ENCODE measurements at places on chromosomes 2 and 18. TPM values are rescaled to one million over a fixed set of nuclear protein-coding genes. Genes with fewer than 3 reads are reported as not detected.

IL1F10 gene
- not detected for total RNA-seq

ARHGAP25 gene
- 4.0 TPM for total RNA-seq

ANKRD62 gene
- not detected for total RNA-seq

RASGRP3 gene
- 38.4 TPM for total RNA-seq

FSHR gene
- total RNA-seq, result not detected

- no peak for DNase-seq
Observed at GRCh38 chr2:38261569-38262068, 115.5 kb downstream of the ATL2 start.

GRCh38 chr2:169659320-169659719 is 34.9 kb downstream of the CFAP210 start:
- no peak for DNase-seq

GRCh38 chr2:40564184-40564583 is 112.3 kb upstream of the SLC8A1 start:
- no peak for DNase-seq

DNA sequence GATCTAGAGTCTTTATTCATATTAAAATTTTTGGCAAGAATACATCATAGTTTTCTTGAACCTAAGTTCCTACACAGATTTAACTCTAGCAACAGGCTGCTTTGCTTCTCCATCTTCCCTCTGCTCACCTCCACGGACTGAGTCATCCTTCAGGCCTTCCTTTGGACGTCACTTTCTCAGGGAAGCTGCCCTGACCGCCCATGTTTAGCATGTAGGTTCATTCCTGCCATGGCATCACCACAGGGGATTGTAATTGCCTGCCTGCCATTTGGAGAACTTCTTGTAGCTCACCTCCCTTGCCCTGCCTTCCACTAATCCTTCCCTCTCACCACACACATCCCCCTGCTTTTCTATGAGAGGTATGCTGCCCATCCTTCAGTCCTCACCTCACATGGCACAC is 43.9 kb upstream of the B3GNT2 start:
- DNase-seq, result no peak

DNA sequence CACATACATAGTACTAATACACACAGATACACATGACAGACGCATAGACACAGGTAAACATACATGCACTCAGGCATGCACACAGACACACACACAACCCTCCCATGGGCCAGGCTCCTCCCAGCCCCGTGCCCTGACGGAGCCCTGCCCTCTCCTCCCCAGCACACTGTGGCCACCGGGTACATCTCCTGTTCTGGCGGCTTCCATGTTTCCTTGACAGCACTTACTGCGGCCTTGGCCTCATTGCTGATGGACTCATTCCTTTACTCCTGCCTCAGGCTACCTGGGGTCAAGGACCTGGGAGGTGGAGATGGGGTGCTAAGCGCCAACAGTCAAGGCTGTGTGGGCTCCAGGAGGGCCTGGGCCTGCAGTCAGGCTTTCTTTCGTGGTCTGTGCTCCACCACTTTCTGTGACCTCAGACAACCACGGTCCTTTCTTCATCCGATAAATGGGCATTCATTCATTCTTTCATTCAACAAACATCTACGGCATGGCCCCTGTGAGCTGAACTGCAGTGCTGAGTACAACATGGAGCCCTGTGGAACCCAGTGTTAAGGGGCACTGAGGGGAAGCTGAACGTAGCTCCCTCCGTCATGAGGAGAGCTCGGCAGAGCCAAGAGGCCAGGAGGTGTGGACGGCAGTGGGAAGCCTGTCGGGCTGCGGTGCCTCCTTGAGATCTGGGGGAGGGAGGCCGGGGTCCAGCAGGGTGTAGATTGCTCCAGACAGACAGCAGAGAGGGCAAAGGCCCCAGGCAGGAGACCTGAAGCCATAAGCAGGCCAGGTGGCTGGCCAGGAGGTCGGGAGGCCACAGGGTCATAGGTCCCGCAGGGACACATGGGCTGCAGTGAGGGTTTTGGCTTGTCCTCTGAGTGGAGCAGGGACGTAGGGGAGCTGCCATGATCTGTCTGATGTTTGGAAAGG is 190.4 kb upstream of the HDAC4 start:
- DNase-seq, result no peak

GRCh38 chr2:136117391-136117841 is 533 bp downstream of the CXCR4 start:
- peak; percentile 35 for DNase-seq

- no peak for DNase-seq
Observed at GRCh38 chr2:241890524-241891235, 21.2 kb downstream of the RTP5 start.

DNA sequence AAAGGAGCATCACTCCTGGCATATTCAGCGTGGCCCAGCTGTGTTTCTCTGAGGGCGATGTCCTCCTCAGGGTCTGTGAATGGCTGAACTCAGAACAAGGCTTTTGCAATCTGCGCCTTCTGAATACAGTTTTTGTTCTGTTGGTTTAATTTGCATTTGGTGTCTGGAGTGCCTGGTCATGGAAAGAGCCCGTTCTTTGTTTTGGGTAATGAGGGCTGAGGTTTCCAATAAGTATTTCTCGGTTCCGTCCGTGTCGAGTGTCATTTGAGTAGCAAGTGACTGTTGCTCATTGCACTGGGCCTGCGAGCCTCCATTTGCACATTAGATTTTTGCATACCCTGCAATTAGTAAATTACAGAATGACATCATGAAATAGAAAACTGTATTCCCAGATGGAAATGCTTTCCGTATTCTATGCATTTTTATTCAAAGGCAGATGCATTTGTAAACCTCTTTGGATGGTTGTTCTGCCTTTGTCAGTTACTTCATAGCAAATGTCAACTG is 57.3 kb downstream of the NEDD4L start:
- no peak for DNase-seq

GRCh38 chr18:46416706-46417638 is 240.0 kb downstream of the LOXHD1 start:
- no peak for DNase-seq

Data from thyroid gland (tissue), 4 donors.